Activated CD4-positive, alpha-beta T cell treated with anti-CD3 and anti-CD28 coated beads, Interleukin-2, amount 50 U/mL, for 4 hours (primary cell): ENCODE measurements at places on chromosomes 6 and 20.

- no peak for DNase-seq
Measured at GRCh38 chr20:37711994-37712964, 18.4 kb downstream of the CTNNBL1 start.

GRCh38 chr20:8344631-8345030 is 212.6 kb downstream of the PLCB1 start:
- no peak for DNase-seq

DNA sequence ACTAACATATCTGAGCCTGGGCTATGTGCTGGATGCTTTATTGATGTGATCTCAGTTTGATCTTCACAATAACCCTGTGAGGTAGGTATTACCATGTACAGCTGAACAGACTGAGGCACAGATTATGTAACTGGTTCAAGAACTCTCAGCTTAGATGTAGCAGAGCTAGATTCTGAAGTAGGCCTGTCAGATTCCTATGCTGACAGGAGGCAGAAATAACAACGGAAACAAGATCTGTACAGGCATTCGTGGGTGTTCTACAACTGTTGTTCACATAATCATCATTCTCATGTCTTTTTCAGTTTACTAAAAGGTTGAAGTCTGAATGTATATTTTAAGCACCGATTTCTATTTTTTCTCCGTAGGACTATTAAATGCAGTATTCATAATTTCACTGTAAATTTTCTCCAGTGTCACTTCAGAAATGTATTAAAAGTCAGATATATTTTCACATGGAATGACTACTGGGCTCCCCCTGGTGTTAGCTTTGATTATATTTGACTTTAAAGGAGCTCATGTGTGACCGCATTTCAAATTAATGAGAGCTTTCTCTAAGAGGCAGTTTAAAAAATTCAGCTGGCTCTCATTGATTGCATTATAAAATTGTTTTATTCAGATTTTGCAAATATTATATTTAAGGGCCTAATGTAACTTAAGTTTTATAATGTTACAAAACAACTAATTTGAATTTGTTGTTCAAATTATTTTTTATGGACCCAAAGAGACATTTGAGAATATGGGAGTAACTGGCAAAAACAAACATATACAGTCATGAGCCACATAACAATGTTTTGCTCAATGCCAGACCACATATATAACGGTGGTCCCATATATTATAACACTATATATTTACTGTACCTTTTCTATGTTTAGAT is 36.4 kb upstream of the SLC17A4 start:
- DNase-seq: no peak

- DNase-seq: no peak
Measured at GRCh38 chr6:124822204-124822613, 140.0 kb upstream of the RNF217 start.

- DNase-seq: no peak
Measured at GRCh38 chr6:32271429-32271828, 47.6 kb upstream of the NOTCH4 start.

DNA sequence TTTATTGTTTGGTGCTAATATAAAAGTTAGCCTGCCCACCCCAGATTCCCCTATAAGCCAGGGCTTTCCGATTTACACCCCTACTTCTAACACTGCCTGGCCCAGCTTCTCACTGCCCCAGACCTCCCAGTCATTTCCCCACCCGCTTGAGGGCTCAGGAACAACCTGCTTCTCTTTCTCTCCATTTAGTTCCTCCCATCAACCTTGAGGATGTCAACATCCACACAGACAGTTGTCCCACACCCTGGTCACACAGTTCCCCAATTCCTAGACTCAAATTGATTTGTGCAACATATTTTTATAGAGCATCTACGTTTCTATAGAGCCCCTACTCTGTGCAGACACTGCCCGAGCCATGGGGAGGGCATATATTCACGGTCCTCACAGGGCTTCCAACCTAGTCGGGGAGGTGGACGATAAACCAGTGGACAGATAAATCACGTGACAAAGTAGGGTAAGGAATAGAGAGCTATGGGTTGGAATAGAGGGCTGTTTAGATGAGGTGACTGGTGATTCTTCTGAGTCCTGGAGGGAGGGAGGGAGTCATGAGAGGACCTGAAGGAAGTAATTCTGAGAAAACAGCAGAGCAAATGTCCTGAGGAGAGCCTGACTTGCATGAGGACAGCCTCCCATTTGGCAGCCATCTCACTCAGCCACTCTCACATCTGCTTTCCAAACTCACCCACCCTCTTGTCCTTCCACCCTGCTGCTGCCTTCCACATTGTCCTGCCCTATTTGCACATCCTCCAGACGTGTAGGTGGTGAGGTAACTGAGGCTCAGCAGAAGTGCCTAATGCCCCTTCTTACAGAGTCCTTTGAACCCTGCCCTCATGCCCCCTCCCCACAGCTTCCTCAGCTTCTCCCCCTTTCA is 6.3 kb downstream of the GABRR2 start:
- no peak for DNase-seq
